ENCODE measurements at places on chromosomes 1 and 21. TPM values are rescaled to one million over a fixed set of nuclear protein-coding genes. Genes with fewer than 3 reads are reported as not detected.

GRCh38 chr1:91876040-91876470 lies 9.9 kb downstream of the TGFBR3 start:
- DNase-seq = no peak

GRCh38 chr1:232886271-232886670 lies 64.1 kb upstream of the NTPCR start:
- DNase-seq = no peak

Gene CELA2A
- 0.41 TPM for polyA plus RNA-seq

Gene CLDN14
- 2.3 TPM for polyA plus RNA-seq

Gene NEXN
- polyA plus RNA-seq = 13.6 TPM

Measured in renal cortex interstitium (tissue), 15 donors.